Kidney glomerular epithelial cell (primary cell): ENCODE measurements at places on chromosomes 12 and 14.

- no peak for DNase-seq
These were observed 16.0 kb downstream of the FOXN4 start for GRCh38 chr12:109293106-109293505.

- DNase-seq = no peak
These were observed 40.8 kb downstream of the ANO6 start for GRCh38 chr12:45256721-45257120.

- DNase-seq = no peak
These were observed 51.2 kb downstream of the GLRX5 start for GRCh38 chr14:95585953-95586620.

GRCh38 chr14:38205949-38206665 lies 1.6 kb upstream of the SSTR1 start:
- no peak for DNase-seq

- DNase-seq = no peak
These were observed 28.6 kb upstream of the DNM1L start for GRCh38 chr12:32650508-32650907.
